ENCODE measurements at places on chromosomes 6 and 20.

DNA sequence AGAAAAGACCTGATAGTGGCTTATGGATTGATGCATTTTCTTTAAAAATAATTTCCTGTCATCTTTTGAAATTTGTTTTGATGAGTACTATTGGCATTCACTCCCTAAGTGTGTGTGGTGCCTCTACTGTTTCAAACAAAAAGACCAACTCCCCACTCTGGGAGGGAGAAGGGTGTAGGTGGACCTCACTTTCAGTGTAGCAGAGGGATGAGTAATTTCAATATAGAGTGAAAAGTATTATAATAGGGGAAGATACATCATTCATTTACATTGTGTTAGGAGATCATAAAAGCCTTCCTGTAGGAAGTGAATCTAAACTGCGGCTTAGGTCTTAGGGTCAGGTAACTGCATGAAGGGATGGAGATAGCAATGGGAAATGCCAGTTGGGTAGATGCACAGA is 46.4 kb downstream of the SAMD3 start:
- no peak for DNase-seq

GRCh38 chr6:2508071-2508470 is 242.7 kb downstream of the MYLK4 start:
- no peak for DNase-seq

- peak; percentile 43 for DNase-seq
Measured at GRCh38 chr6:163460307-163460782, 45.8 kb downstream of the QKI start.

GRCh38 chr20:59455402-59456341 is 148.7 kb upstream of the PHACTR3 start:
- no peak for DNase-seq

GRCh38 chr6:118712969-118713368 is 61.6 kb upstream of the CEP85L start:
- no peak for DNase-seq

DNA sequence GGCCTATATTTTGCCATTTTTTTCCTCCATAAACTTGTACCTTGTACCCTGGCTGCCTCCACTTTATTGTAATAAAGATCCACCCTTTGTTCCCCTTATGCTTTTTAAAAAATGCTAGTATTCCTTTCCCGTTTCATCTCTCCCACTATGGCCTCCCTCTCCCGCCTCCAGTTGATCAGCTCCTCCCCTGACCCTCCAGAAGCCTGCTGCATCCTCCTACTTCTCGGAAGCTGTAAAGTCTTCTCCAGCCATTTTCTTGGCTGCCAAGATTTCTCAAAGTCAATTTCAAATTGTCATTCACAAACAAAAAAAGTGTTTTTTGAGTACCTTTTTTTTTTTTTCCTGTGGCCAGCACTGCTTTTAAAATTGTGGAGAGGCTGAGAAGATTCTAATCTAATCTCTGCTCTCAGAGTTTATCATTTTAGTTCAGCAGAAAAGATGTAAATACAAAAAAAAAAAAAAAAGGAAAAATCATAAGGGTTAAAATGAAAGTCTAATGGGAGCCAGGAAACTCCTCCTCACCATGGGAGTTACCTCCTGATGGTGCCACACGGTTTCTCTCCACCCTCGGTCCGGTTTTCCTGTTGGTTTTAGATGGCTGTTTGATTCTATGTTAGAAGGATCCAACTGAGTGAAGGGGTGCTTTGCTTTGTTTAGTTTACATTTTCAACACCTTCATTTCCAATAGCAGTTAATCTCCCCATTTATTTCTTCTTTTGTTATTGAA is 103.0 kb upstream of the KCNK16 start:
- no peak for DNase-seq

DNA sequence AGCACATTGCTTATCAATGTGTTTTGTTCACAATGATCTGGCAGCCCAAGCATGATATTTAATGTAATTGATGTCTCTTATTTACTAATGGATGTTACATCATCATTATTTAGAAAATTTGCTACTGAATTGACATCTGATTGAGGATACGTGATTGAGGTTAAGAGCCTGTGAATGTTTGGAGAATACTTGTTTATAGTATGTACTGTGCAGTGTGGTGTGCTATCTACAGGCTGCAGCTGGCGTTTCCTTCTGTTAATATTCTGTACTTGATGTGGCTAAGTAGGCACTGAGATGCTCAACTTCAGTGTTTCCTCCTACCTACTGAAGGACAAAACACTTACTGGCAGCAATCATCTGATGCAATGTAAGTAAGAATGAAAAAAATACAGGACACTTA is 709.6 kb upstream of the FLRT3 start:
- no peak for DNase-seq

Data from NCI-H2029 treated with DMSO at 0.1 percent for 48 hours (cell line).